Activated T-helper 1 cell treated with Interleukin-2 at 50 U/mL for 16 hours (primary cell): ENCODE measurements at places on chromosomes 5 and 9.

GRCh38 chr9:100590481-100590880 lies 12.6 kb downstream of the CAVIN4 start:
- DNase-seq, result no peak

DNA sequence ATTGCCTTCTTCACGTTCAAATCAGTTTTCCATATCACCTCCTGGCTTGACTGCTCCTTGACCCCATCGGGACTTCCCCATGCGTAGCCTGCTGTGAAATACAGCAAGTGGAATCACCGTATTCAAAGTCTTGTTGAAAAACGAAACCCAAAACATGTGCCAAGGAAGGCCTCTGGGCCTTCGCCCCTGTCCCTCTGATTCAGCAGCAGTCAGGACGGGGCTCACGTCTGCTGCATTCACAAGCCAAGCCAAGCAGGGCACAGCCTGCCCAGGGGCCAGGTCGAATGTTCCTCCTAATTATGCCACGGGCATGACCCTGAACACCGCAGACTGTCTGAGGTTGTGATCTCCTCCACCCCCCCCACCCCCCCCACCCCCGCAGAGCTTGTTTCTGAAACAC lies 960 bp upstream of the CTNND2 start:
- DNase-seq, result no peak

- DNase-seq, result no peak
Measured at GRCh38 chr5:152136321-152136720, 211.7 kb upstream of the GLRA1 start.

GRCh38 chr5:157342822-157343402 lies 77.0 kb downstream of the CYFIP2 start:
- DNase-seq, result no peak

DNA sequence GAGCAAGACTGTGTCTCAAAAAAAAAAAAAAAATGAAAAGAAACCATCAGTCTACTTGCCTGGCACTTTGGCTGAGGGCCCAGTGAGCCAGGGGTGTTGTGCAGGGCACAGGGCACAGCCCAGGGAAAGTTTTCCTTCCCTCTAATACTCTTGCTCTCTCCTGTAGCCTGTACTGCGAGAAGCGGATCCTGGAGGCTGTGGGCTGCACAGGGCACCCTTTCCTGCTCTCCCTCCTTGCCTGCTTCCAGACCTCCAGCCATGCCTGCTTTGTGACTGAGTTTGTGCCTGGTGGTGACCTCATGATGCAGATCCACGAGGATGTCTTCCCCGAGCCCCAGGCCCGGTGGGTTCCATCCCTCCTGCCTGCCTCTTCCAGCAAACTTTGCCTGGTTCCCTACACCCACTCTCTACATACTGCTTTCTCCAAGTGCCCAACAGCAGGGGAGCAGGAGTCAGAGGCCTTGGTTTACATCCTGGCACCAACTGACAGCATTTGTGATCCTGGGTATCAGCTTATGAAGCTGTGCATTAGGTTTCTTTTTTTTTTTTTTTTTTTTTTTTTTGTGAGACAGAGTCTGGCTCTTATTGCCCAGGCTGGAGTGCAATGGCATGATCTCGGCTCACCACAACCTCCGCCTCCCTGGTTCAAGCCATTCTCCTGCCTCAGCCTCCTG lies 7.2 kb downstream of the ZDHHC12 start:
- DNase-seq, result no peak

GRCh38 chr5:141868541-141868940 lies 9.7 kb downstream of the PCDH1 start:
- DNase-seq, result no peak

- no peak for DNase-seq
Measured at GRCh38 chr9:128819716-128820664, 1.7 kb downstream of the ENDOG start.

DNA sequence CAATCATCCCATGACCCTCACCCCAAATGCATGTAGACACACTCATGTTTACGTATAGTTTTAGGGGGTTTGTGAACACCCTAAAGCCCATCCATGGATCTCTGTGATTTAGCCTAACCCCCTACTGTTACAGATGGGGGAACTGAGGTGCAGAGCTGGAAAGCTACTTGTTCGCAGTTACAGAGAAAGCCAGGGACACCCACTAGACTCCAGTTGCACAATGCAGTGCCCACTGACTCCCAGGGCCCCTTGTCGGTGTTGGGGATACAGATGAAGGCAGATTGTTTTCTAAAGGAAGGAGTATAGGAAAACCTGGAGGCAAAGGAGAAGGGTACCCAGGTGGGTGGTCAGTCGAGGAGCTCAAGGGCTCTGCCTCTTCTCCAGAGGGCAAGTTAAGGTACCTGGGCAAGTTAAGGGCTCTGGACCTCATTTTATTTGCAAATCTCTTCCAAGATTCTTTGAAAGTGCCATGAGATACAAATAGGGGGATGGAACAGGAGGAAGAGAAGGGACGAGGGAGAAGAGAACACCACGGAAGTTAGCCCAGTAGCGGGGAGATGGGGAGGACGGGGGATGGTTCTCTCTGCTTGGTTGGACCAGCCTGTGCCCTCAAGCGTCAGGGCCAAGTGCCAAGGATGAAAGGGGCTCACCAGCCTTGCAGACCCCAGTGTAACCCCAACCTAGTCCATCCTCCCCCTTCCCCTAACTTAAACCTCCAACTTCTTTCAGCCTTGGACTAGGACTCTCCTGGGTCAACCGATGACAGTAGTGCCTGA lies 958 bp downstream of the MYOZ3 start:
- no peak for DNase-seq

GRCh38 chr9:25284365-25284764 lies 393.9 kb downstream of the TUSC1 start:
- no peak for DNase-seq

DNA sequence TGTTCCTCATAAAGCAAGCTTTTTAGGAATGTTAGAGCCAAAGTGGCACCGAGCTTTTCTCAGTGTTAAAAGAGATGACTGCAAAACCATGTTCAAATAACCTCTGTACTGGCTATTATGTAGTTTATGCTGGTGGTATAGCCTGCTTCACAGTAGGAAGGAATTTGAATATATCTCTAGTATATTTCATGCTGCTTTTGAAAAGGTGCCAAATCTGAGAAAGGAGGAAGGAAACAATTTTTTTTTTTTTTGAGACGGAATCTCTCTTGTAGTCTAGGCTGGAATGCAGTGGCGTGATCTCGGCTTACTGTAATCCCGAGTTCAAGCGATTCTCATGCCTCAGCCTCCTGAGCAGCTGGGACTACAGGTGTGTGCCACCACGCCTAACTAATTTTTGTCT lies 13.5 kb downstream of the CREBRF start:
- no peak for DNase-seq

GRCh38 chr9:125700791-125701190 lies 6.2 kb downstream of the MAPKAP1 start:
- DNase-seq, result no peak

- no peak for DNase-seq
Measured at GRCh38 chr5:93715327-93715726, 26.1 kb downstream of the POU5F2 start.

DNA sequence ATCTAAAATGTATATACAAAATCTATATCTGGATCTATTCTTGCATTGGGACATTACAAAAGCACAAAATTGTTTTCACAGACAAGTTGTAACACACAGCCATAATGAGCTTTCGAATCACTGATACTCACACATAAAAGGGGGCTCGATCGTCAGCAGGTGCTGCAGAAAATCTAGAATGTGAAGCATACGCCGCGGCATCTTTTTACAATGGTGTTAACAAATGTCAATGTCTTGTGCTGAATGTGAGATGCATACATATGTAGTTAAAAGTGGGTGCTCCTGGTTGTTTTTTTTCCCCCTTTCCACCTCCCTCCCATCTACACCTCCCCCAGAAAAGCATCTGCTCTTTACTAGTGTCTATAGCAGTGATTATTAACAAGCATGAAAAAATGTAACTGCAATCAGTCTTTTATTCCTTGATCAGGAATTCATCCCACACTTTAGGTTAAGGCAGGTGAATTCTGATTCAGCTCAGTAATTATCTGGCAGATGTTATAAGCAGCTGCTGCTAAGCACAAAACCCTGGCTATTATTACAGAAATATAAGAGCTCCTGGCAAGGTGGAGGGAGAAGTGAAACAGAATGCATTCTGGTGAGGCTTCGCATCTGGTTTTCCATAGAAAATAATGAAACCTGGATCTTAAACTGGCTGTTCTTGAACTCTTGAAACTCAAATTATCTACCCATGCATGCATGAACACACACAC lies 114.1 kb downstream of the MPDZ start:
- DNase-seq, result no peak
